ENCODE measurements at places on chromosomes 12 and 14. TPM values are rescaled to one million over a fixed set of nuclear protein-coding genes. Genes with fewer than 3 reads are reported as not detected.

The KLHDC1 gene
- total RNA-seq, result 9.8 TPM

The LUM gene
- total RNA-seq, result not detected

The SCFD1 gene
- total RNA-seq, result 59.0 TPM

The PRKAG1 gene
- 38.2 TPM for total RNA-seq

The DNAJC22 gene
- total RNA-seq, result not detected

The SCNN1A gene
- total RNA-seq, result 1.1 TPM

The CDC42BPB gene
- 7.6 TPM for total RNA-seq

The GDF3 gene
- total RNA-seq, result not detected

The BRI3BP gene
- total RNA-seq, result 1.6 TPM

The SLC25A47 gene
- total RNA-seq, result not detected

The TMBIM4 gene
- total RNA-seq, result 24.1 TPM

The FAM222A gene
- 1.7 TPM for total RNA-seq

Data from CD4-positive, alpha-beta T cell (primary cell).